Ascending aorta (tissue), 2 donors: ENCODE measurements at places on chromosomes 2 and 18. TPM values are rescaled to one million over a fixed set of nuclear protein-coding genes. Genes with fewer than 3 reads are reported as not detected.
A peak's percentile ranks its signal among the peaks of the same experiment; 100 is the strongest.

DNA sequence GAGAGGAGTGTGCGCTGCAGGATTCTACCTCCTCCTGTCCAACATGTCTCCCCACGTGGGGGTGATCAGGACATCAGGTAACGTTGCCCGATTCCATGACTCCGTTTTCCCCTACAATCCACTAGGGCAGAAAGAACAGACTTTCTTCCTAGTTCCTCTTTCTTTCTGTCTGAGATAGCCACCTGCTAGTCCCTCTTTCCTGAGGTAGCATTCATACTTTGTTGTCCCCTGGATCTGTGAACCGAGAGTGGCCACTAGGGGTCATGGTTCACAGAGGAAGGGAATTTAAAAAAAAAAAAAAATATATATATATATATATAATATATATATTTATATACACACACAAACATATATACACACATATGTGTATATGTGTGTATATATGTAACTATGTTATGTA, 210.0 kb upstream of the ZNF521 start:
- H3K36me3 ChIP-seq: no peaks in the 10 kb centered on the region
- no peaks in the 10 kb centered on the region for H3K27me3 ChIP-seq
- no peak for DNase-seq
- H3K27ac ChIP-seq: no peak overlapping the region
- no peaks in the 10 kb centered on the region for H3K4me1 ChIP-seq

- peaks cover 58% of the 10 kb centered on the region for H3K36me3 ChIP-seq
- no peak overlapping the region for H3K27ac ChIP-seq
- no peaks in the 10 kb centered on the region for H3K4me1 ChIP-seq
- H3K27me3 ChIP-seq: no peaks in the 10 kb centered on the region
- DNase-seq: no peak
- no peak overlapping the region for H3K4me3 ChIP-seq
Observed at GRCh38 chr2:233446121-233446520, 91.8 kb downstream of the DGKD start.

- no peak overlapping the region for H3K27ac ChIP-seq
- H3K27me3 ChIP-seq: no peaks in the 10 kb centered on the region
- H3K4me1 ChIP-seq: no peaks in the 10 kb centered on the region
- H3K36me3 ChIP-seq: no peaks in the 10 kb centered on the region
- no peak overlapping the region for H3K4me3 ChIP-seq
Observed at GRCh38 chr2:48113767-48114166, 207.5 kb upstream of the FBXO11 start.

DNA sequence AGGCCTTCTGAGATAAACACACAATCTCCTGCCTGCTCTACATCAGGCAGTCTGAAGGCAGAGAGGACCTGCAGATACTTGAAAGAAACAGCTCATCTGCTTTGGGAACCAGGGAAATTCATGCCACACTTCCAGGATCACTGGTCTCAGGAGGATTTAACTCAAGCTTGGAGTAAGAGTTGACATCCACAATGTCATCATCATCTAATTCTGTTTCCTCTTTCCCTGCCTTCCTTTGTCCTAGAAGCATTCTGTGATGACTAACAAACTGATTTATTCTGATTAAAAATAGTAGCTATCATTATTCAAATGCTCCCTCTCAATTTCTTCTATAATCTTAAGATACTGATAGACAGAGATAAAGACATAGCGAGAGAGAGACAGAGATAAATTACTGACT, 766.8 kb downstream of the BCL11A start:
- H3K4me3 ChIP-seq: no peak overlapping the region
- H3K27me3 ChIP-seq: no peaks in the 10 kb centered on the region
- no peaks in the 10 kb centered on the region for H3K36me3 ChIP-seq
- no peaks in the 10 kb centered on the region for H3K4me1 ChIP-seq

DNA sequence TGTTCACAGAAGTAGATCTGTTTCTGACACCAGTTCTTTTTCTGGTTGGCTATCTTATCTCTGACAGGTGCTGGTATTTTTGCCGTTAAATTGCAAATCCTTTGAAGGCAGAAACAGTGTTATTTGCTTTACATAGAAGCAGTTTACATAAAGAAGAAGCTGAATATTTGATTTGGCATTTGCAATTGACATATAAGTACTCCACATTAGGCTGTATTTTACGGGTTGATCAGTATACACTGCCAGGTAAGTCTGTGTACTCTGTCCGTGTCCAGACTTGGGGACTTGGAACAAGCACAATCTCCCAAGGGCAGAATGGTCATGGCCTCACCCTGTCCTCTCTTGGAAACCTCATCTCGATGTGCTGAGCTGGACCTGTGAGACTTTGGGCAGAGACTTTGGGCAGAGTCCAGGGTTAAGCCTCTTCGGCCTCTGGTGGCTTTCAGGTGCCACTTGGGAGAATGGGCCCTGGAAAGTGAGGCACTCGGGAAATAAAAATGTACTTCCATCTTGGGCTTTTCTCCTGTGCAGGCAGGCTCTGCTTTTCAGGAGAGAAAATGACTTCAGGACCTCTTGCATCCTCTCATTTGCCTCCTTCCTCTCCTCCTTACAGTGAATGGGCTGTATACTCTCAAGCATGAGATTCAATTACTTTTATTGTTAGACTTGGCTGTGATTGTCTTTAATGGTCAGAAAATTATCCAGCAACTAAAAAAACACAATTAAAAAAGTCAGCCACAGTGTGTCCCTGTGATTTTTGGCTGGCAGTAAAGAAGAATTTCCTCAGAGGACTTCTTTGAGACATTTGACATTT, 108.5 kb downstream of the RAPGEF4 start:
- H3K27me3 ChIP-seq: no peaks in the 10 kb centered on the region
- DNase-seq: no peak
- H3K4me3 ChIP-seq: no peak overlapping the region
- no peaks in the 10 kb centered on the region for H3K36me3 ChIP-seq
- H3K4me1 ChIP-seq: no peaks in the 10 kb centered on the region

DNA sequence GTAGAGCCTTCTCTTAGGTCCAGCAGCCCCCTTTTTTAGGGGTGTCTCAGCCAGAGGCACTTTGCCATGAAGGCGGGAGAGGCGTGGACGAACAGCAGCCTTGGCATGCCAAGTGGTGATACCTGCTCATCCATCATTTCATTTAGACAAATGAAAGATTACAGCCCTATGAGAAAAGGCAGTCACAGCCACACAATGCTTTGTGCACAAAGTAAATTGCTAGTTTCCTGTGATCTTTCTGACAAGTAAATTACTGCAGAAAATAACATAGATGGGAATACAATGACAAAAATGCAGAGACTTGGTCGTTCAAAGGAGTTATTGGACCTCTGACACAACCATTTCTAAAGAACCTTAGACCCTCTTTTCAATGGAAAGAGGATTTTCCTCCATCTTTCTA, 94.9 kb downstream of the RND3 start:
- DNase-seq: no peak
- H3K27ac ChIP-seq: no peak overlapping the region
- no peaks in the 10 kb centered on the region for H3K27me3 ChIP-seq
- H3K36me3 ChIP-seq: no peaks in the 10 kb centered on the region
- no peak overlapping the region for H3K4me3 ChIP-seq
- no peaks in the 10 kb centered on the region for H3K4me1 ChIP-seq

DNA sequence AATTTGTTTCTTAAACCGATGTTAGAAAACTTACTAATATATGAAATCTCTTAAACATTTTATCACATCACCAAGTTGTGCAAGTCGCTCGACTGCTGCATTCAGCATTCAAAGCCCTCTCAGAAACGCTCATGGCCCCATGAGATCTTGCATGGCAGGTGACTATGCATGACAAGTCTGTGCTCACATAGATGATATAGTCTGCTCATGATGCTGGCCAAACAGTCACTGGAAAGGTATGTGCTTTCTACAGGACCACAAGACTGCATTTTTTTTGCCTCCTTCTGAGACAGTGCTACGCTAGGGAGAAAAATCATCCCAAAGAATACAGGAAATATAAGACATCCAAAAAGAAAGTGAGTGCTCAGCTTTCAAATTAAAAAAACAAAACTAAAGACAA, 98.3 kb upstream of the ZBTB14 start:
- H3K27ac ChIP-seq: no peak overlapping the region
- DNase-seq: no peak
- H3K4me3 ChIP-seq: no peak overlapping the region
- H3K4me1 ChIP-seq: no peaks in the 10 kb centered on the region

- DNase-seq: no peak
- no peaks in the 10 kb centered on the region for H3K27me3 ChIP-seq
- H3K4me1 ChIP-seq: peaks cover 4% of the 10 kb centered on the region
- peak overlapping the region; percentile 85 for H3K27ac ChIP-seq
- H3K36me3 ChIP-seq: no peaks in the 10 kb centered on the region
Observed at GRCh38 chr2:69789772-69790600, 39.5 kb upstream of the GMCL1 start.

DNA sequence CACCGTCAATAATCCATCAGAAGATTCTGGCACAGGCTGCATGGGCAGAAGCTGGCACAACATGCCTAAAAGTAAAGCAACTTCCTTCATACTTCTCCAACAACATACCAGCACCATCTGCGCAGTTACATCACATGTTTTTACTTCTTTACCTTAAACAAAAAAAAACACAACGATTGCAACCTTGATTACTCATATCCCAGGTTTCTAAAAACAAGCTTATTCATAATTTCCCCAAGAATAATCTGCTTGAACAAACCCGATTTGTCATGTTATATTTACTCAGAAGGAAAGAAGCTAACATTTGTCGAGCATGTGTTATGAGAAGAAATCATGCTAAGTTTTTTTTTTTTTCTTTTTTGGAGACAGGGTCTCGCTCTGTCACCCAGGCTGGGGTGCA, 54.7 kb downstream of the THADA start:
- no peak overlapping the region for H3K4me3 ChIP-seq
- no peaks in the 10 kb centered on the region for H3K27me3 ChIP-seq
- H3K27ac ChIP-seq: peak overlapping the region; percentile 71
- peaks cover 41% of the 10 kb centered on the region for H3K4me1 ChIP-seq
- H3K36me3 ChIP-seq: no peaks in the 10 kb centered on the region
- no peak for DNase-seq

DNA sequence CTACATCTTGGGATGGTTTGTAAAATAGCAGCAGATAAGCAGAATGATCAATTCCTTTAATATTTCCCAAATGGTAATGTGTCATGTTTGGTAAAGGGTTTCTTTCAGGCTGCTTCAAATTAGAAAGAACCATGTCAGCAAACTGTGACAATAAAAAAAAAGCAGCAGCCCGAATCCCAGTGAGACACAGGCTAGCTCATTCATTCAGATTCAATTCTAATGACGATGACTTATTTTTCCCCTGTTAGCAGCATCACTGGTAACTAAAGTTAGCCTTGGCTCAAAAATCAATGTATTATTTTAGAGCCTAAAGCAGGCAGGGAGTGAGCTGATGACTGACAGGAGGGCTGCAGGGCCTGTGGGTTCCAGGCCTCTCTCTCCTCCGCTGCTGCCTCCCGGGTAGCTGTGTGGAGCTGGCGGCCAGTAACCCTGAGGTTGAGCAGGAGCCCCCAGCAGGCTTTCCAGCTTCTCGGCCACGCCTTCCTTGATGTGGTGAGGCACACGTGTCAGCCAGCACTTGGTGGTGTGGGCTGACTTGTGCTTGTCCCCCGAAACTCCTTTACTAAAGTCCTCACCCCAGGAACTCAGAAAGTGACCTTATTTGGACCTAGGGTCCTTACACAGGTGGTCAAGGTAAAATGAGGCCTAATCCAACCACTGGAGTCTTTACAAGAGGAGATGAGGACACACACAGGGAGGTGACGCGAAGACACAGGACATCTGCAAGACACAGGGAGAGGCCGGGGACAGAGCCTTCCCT, 120.5 kb upstream of the HS6ST1 start:
- no peak overlapping the region for H3K27ac ChIP-seq
- peak; percentile 58 for DNase-seq
- H3K4me3 ChIP-seq: no peak overlapping the region
- no peaks in the 10 kb centered on the region for H3K4me1 ChIP-seq
- H3K36me3 ChIP-seq: no peaks in the 10 kb centered on the region
- H3K27me3 ChIP-seq: no peaks in the 10 kb centered on the region

- no peak overlapping the region for H3K27ac ChIP-seq
- H3K4me1 ChIP-seq: no peaks in the 10 kb centered on the region
- no peaks in the 10 kb centered on the region for H3K36me3 ChIP-seq
- H3K4me3 ChIP-seq: no peak overlapping the region
- no peak for DNase-seq
Observed at GRCh38 chr2:125983364-125983763, 672.6 kb upstream of the GYPC start.

DNA sequence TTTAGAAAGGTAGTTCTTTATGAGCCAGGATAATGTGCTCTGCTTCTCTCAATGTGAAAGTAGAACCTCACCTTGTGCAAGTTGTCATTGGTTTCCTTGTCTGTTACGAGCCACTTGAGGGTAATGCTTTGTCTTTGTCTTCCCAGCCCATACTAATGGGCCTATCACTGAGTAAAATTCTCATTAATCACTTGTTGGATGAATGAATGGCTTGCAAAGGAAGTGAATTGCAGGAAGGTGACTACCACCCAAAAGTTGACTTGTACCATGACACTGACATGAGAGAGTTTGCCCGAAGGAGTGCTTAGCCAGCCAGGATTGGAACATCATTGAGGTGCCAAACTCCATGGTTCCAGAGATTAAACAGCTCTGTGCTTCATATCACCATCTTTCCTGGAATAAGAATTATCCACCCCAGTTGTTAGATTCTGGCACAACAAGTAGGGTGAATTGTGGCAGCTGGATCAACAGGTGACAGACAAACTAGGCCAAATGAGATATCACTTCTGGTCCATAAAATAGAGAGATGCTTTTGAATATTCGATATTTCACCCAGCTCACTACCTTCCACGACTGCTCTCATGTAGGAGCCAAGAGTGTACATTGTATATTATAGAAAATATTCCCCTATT, 20.5 kb upstream of the CD28 start:
- DNase-seq: no peak
- H3K27ac ChIP-seq: peak overlapping the region; percentile 96
- H3K36me3 ChIP-seq: no peaks in the 10 kb centered on the region
- H3K4me3 ChIP-seq: no peak overlapping the region

GRCh38 chr2:154740361-154740760, 41.9 kb downstream of the KCNJ3 start:
- no peak for DNase-seq
- H3K4me1 ChIP-seq: no peaks in the 10 kb centered on the region
- H3K36me3 ChIP-seq: no peaks in the 10 kb centered on the region
- H3K4me3 ChIP-seq: no peak overlapping the region
- no peak overlapping the region for H3K27ac ChIP-seq
- no peaks in the 10 kb centered on the region for H3K27me3 ChIP-seq

GRCh38 chr2:137952586-137953129, 11.6 kb upstream of the HNMT start:
- H3K4me1 ChIP-seq: no peaks in the 10 kb centered on the region
- H3K4me3 ChIP-seq: peak overlapping the region; percentile 65
- no peak overlapping the region for H3K27ac ChIP-seq
- no peaks in the 10 kb centered on the region for H3K36me3 ChIP-seq
- H3K27me3 ChIP-seq: no peaks in the 10 kb centered on the region
- DNase-seq: no peak

GRCh38 chr2:232870018-232870765, at the start of gene SNORC:
Gene SNORC, plus strand, starts transcription at chr2:232870264. Its CDS starts 78 bp downstream, at chr2:232870342.
- H3K4me3 ChIP-seq: no peak within 1 kb of the TSS
- peak; percentile 50 for DNase-seq
- no peaks in the 10 kb centered on the region for H3K36me3 ChIP-seq
- H3K4me1 ChIP-seq: no peaks in the 10 kb centered on the region
- H3K27me3 ChIP-seq: no peaks in the 10 kb centered on the region

The SNTG2 gene
- 9.9 TPM for total RNA-seq

The MBOAT2 gene
- 8.0 TPM for total RNA-seq

The ATAD2B gene
- total RNA-seq: 8.4 TPM

The GCG gene
- not detected for total RNA-seq

The STK39 gene
- 7.5 TPM for total RNA-seq

The PTPRM gene
- 257 TPM for total RNA-seq

The CDH20 gene
- not detected for total RNA-seq
